A673 (cell line): ENCODE measurements at places on chromosomes 3 and 15. TPM values are rescaled to one million over a fixed set of nuclear protein-coding genes. Genes with fewer than 3 reads are reported as not detected.

GRCh38 chr15:66401130-66402021, 14.7 kb downstream of the MAP2K1 start:
- DNase-seq = no peak

DNA sequence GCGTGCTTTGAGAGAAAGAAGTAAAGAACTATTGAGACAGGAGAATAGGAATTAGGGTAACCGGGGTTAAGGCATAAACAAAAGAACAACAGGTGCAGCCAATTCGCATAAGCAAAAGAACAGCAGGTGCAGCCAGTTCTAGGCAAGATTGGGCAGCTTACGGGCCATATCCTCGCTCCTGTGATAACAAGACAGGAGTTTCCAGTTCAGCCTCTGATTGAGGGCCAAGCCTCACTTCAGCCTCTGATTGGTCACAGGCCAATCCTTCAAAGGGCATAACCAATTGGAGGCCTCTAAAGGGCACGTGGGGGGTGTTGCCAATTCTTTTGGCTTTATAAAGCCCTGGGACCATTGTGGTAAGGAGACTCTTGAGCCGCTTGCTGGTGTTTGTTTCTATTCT, 143.5 kb downstream of the GADL1 start:
- no peak for DNase-seq

DNA sequence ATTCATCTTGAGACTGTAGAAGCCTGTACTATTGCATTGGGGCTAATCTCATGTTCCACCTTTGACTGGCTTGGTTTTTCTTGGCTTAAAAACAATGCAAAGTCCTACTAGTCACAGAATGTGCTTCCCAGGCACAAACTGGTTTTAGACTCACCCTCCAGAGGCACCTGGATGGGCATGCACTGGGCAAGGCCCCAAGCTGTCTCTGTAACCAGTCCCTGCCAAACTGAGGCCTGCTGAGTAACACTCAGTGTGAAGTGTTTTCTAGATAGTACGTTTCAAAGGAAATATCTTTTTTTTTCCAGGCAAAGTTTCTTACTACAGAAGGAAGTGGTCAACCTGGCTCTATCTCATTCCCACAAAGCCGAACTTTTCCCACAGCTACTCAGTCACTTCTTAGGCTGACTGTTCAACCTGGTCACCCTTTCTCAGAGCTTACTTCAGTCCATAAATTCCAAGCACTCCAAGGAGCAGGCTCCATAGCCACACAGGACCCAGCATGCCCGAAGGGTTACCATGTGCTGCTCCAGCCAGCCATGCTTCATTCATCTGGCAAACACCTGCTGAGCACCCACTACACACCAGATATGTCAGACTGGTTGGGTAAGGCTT, 57.4 kb downstream of the NPTN start:
- no peak for DNase-seq

DNA sequence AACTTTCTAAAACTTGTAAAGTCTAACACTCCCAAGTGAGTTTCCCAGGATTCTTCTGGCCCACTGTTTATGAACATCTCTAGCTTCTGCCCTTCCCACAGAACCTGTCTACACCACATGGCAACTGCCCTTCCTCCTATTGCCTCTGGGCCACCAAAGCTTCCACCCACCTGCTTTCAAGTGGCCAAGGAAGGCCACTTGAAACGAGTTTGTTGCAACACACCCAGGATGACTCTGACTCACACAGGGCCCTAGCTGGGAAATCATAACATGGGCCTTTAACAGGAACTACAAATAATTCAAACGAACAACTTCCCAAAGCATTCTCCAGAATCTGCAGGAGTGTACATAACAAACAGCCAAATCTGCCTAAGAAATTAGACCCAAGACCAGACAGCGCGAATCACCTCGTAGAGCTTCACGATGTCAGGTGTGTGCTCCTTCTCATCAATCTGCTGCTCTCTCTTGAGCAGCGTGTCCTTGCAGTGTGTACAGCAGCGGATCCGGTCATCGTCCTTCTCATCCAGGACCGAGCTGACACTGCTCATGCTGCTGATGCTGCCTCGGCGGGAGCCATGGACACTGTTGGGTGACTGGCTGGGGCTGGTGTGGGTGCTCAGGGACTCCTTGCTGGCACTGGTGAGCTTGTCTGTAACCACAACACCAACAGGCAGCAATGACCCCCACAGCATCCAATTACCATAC, 16.8 kb downstream of the RBSN start:
- no peak for DNase-seq

DNA sequence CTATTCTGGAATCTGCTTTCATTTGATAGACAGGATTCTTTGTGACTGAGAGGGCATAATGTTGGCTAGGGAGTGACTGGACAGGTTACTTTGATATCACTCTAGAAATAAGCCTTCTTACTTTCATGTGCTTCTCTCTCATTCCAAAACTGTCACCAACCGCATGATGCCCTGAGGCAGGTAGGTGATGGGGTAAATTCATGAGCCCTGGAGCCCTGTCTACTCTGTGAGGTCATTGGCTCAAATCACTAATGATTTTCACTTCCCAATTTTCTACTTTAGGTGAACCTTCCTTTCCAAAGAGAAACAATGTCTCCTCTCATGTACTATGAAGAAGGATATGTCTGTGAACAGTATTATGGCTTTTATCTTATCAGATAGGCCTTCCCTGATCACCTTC, 596.7 kb downstream of the TUSC7 start:
- DNase-seq = no peak

DNA sequence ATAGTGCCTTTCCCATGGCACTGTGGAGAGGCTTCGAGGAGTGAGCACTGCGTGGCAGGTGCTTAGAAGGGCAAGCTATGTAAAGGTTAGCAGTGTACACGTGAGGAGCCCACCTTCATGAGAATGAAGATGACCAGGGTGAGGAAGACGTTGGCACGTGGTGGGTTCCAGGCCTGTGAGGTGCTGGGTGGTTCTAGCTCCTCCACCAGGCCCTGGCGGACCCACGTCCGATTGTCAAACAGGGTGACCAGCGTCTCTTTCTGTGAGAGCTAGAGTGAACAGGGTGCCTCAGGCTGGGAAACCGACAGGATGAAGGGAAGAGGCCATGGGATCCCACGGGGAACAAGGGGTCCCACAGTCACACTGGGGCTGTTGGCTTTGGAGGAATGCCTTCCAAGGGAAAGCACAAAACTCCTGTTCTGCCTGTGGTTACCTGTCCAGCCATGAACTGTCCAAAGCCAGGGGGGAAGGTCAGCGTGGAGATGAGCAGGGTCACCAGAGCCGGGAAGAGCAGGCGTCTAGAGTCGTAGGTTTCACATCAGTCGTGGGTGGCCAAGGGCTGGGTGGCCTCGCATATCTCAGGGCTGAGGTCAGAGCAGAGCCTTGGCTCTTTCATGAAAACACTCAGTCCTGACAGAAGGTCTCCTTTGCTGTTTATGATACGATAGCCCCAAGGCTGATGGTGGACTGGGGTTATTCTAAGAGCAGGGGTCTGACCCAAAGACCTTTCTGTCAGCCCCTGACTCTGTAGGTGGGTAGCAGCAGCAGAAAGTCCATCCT, 6.0 kb downstream of the CLCN2 start:
- DNase-seq = no peak

DNA sequence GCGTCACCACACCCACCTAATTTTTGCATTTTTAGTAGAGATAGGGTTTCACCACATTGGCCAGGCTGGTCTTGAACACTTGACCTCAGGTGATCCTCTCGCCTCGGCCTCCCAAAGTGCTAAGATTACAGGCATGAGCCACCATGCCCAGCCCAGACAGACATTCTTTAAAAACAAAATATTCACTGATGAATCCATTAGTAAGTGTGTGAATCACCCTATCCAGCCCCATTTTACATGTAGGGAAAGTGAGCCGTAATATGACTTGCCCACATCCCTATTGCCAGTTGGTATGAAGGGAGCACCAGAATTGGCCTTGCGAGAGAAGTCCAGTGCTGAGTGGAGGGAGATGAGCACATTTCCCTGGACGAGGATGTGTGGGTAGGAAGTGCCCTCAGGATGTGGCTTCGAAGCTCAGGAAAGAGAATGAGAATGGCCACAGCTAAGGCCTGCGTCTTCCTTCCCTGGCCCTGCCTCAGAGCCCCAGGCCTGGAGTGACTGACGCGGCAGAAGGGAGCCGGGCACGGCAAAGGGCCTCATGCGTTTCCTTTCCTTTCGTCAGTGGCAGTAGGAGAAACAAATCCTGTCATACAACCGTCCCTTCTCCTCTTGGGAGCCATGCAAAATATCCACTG, 28.3 kb upstream of the ETV5 start:
- DNase-seq = no peak

The ANKRD34C gene
- total RNA-seq = not detected in 2 replicates

The HYAL1 gene
- 0.37 TPM in 1 of 2 replicates, not detected in the other for total RNA-seq

The ARGFX gene
- total RNA-seq = not detected in 2 replicates

The IL16 gene
- 1.4 and 1.8 TPM in 2 replicates for total RNA-seq

The MEIS2 gene
- total RNA-seq = 9.3 and 11.7 TPM in 2 replicates
